ENCODE measurements at places on chromosomes 6 and 20.
A peak's percentile ranks its signal among the peaks of the same experiment; 100 is the strongest.

- no peak for DNase-seq
Measured at GRCh38 chr6:72636215-72636614, 14.4 kb downstream of the KCNQ5 start.

DNA sequence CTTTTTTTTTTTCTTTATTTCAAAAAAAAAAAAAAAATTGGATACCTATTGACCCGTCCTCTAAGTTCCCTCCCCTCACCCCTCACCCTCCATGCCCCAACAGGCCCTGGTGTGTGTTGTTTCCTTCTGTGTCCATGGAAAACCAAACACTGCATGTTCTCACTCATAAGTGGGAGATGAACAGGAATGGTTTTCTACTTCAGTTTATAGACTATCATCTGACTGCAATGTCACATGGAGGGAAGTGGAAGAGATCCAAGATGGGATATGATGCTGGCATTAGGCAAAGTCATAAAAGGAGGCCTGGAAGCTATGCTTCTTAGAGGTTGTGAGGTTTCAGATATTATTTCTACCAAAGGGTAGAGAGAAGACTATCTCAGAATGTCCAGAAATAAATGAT is 237.5 kb downstream of the MAFB start:
- no peak for DNase-seq

DNA sequence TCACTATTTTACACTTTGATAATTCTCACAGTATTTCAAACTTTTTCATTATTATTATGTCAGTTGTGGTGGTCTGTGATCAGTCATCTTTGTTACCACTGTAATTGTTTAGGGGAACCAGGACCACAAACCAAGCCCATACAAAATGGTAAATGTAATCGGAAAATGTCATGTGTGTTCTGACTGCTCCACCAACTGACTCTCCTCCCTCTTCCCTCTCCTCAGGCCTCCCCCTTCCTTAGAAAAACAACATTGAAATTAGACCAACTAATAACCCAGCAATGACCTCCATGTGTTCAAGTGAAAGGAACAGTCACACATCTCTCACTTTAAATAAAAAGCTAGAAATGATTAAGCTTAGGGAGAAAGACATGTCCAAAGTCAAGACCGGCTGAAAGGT is 63.8 kb downstream of the GMDS start:
- DNase-seq = no peak

DNA sequence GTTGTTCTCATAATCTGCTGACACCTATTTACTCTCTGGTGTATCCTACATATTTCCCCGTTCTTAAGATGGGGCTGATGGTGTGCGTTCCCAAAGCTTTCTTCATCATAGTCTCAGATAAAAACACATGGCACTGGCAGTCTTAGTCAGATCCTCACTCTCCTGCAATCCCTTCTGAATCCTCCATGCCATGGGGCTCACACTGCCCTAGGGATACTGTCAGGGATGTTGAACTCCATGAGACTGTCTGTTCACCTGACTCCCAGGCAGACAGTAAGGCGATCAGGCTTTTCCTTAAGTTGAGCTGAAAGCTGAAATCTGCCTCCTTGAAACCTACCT is 76.0 kb downstream of the SLX4IP start:
- DNase-seq = no peak

- no peak for DNase-seq
Measured at GRCh38 chr6:15444881-15445280, 199.0 kb downstream of the JARID2 start.

- DNase-seq = no peak
Measured at GRCh38 chr6:79082304-79082703, 4.2 kb upstream of the PHIP start.

GRCh38 chr20:16803965-16804792 is 56.0 kb downstream of the OTOR start:
- peak; percentile 43 for DNase-seq

DNA sequence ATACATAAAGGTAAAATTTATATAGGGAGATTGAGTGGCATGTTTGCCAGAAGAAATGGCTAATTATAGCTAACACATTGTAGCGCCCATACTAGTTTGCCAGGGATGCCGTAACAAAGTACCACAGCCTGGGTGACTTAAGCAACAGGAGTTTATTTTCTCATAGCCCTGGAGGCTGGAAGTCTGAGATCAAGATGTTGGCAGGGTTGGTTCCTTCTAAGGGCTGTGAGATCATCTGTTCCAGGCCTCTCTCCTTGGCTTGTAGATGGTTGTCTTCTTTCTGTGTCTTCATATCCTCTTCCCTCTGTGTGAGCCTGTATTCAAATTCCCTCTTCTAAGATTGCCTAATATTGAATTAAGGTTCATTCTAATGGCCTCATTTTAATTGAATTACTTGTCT is 417.5 kb upstream of the OPRM1 start:
- no peak for DNase-seq

- DNase-seq = peak; percentile 100
Measured at GRCh38 chr20:25237610-25238318, 10.1 kb upstream of the PYGB start.

DNA sequence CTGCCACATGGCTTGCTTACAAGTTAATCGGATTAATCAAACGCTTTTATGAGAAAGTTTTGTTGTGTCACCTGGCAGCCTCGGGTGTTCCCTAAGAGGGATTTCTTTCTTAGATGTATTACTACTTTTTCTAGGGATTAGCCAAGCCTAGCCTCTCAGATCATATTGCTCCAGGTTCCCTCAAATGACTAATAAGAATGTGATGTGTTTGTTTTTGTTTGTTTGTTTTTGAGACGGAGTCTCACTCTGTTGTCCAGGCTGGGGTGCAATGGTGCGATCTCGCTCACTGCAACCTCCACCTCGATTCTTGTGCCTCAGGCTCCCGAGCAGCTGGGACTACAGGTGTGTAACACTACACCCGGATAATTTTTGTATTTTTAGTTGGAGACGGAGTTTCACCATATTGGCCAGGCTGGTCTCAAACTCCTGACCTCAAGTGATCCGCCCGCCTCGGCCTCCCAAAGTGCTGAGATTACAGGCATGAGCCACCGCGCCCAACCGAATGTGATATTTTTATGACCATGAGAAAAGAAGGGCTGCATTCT is 977 bp downstream of the HMGN4 start:
- no peak for DNase-seq

All from EL (cell line).